SJCRH30 (cell line): ENCODE measurements at places on chromosomes 12 and 14. TPM values are rescaled to one million over a fixed set of nuclear protein-coding genes. Genes with fewer than 3 reads are reported as not detected.

Gene AQP5
- 0.18 TPM in 1 of 2 replicates, not detected in the other for total RNA-seq

Gene IRAK3
- total RNA-seq: 49.8 and 57.3 TPM in 2 replicates

Gene CCDC197
- total RNA-seq: not detected in 2 replicates

Gene UBE2N
- 210 and 222 TPM in 2 replicates for total RNA-seq

Gene CACNA2D4
- total RNA-seq: 2.7 and 3.6 TPM in 2 replicates

Gene DNAJC22
- total RNA-seq: 10.7 and 11.9 TPM in 2 replicates

Gene TMPRSS12
- not detected in 2 replicates for total RNA-seq

Gene RFLNA
- 56.4 and 57.2 TPM in 2 replicates for total RNA-seq

Gene BDKRB2
- 0.03 TPM in 1 of 2 replicates, not detected in the other for total RNA-seq

Gene TAS2R50
- 0.76 and 2.3 TPM in 2 replicates for total RNA-seq

Gene PTPN6
- 0.18 and 0.38 TPM in 2 replicates for total RNA-seq

Gene TMEM119
- 19.1 TPM in 2 replicates for total RNA-seq

Gene HOXC9
- total RNA-seq: 5.6 and 7.1 TPM in 2 replicates

Gene INSM2
- total RNA-seq: 0.13 and 0.38 TPM in 2 replicates

Gene OTX2
- not detected in 2 replicates for total RNA-seq

Gene CEBPE
- total RNA-seq: not detected in 2 replicates

Gene PSMD9
- 28.9 and 32.3 TPM in 2 replicates for total RNA-seq

Gene SAMD15
- 1.0 and 2.3 TPM in 2 replicates for total RNA-seq

Gene BATF
- not detected in 2 replicates for total RNA-seq

Gene LRP1-AS
- 1.1 and 1.3 TPM in 2 replicates for total RNA-seq

Gene PROX2
- not detected in 2 replicates for total RNA-seq

Gene ACACB
- 2.9 and 3.3 TPM in 2 replicates for total RNA-seq

Gene CD163
- total RNA-seq: not detected in 2 replicates

Gene CFAP251
- 0.41 and 0.45 TPM in 2 replicates for total RNA-seq

Gene COCH
- total RNA-seq: not detected in 2 replicates

Gene PLEKHD1
- 0.28 and 0.30 TPM in 2 replicates for total RNA-seq

Gene CTSG
- not detected in 2 replicates for total RNA-seq

Gene OR6C2
- not detected in 2 replicates for total RNA-seq

Gene OR10A7
- not detected in 2 replicates for total RNA-seq

Gene MYO1A
- 0.02 TPM in 1 of 2 replicates, not detected in the other for total RNA-seq

Gene KRT7
- 1.5 and 2.8 TPM in 2 replicates for total RNA-seq
